ENCODE measurements at places on chromosomes 12 and 14. TPM values are rescaled to one million over a fixed set of nuclear protein-coding genes. Genes with fewer than 3 reads are reported as not detected.

NKX2-1 gene
- 4.7 TPM for total RNA-seq

DNA sequence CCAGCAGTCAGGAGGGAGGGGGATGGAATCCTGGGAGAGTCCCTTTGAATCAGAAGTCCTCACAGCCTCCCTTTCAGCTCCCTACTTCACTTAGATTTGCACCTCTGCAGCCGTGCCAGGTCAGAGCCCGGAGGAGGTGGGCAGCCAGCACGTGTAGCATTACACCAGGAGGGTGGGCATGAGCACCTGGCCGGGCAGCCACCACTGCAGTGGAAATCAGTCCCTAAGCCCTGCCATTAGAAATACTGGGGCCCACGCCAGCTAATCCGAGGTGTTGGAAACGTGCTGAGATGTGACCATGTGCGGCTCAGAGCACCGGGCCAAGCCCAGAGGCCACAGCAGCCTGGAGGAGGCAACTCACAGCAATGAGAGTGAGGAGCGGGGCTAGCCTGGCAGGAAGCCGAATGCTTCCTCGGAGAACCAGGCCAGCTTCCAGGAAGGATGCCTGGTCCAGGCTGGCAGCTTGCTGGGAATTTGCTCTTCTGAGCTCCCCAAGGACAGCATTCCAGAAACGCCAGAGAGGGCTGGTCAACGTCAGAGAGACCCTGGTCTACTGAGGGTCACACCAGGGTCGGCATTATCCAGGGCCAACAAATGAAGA is 9.4 kb upstream of the CACNA2D4 start:
- DNase-seq = no peak

DNA sequence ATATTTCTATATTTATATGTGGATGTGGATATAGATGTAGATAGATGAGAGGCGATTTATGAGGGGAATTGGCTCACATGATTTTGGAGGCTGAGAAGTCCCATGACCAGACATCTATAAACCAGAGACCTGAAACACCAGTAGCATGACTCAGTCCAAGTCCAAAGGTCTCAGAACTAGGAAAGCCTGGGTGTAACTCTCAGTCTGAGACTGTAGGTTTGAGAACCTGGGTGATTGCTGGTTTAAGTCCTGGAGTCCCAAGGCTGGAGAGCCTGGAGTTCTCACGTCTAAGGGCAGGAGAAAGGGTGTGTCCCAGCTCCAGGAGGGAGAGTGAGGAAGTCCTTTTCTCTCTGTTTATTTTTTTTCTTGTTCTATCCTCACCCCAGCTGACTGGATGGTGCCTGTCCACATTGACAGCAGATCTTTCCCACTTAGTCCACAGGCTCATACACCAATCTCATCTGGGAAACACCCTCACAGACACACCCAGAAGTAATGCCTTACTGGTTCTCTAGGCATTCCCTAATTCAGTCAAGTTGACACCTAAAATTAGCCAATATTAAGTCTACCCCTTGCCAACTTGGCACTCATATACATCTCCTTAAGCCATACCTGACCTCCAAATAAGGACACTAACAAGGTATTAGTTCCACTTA is 45.4 kb downstream of the EMP1 start:
- no peak for DNase-seq

DNA sequence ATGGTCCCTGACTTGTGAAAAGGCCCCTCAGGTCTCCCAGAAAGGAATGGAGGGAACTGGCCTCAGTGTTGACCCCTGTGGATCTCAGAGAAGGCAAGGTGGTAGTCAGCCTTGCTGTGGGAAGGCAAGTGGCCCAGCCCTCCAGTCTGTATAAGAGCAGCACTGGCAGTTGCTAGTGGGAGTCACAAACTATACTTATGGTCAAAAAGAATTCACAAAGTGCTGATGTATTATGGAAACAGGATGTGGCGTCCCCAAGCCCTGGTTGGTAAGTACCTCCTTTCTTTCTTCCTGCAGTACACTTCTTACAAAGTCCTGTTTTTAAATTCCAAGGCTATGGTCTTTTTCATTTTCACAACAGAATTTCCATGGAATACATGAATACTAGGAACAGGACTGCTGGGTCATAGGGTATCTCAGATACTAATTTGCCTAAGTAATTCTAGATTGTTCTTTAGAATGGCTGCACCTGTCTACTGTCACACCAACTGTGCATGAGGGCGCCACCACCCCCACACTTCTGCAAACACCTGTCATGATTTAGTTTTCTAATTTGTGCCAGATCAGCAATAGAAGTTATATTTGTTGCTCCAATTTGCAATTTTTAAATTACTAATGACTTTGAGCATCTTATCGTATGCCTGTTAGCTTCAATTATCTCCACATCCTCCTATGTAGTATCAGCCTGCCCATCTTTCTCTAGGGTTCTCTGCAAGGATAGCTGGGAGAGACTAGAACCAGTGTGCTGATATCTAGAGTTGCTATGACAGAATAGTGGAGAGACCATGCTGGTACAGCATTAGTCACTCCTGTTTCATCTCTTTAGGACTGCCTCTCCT is 40.7 kb upstream of the TMEM263 start:
- DNase-seq = no peak

- DNase-seq = no peak
Measured at GRCh38 chr12:49655595-49656236, 32.4 kb downstream of the PRPF40B start.

DNA sequence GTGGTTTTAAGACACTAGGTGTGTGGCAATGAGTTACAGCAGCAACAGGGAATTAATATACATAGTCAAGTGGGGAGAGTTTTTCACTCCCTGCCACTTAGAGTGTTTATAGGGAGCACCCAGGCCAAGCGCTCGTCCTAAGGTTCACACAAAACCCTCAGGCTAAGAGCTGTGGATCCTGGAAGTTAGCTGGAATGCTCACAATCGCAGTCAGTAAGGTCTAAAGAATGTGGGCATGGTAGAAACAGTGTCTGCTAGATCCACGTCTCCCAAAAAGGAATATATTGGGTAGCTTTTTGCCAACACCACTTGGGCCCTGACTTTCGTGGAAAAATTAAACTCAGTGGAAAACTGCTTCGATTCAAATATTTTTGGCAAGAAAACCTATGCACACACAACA is 36.6 kb downstream of the STAB2 start:
- no peak for DNase-seq

DNA sequence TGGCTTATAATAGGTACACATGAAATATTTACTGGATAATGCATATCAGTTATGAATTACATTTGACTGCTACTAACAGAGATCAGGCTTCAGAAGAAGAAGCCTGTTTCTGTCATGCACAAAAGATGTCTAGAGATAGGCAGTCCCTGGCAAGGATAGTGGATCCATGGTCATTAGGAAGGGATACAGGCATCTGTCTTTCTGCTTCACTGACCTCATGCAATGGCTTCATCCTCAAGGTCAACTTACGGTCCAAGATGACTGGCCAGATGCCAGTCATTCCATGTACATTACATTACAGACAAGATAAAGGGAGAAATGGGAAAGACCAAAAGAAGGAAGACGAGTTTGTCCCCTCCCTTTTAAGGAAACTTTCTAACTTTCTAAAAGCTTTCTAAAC is 94.0 kb downstream of the NUAK1 start:
- DNase-seq = no peak

GRCh38 chr14:57401501-57401900 is 11.1 kb downstream of the NAA30 start:
- DNase-seq = no peak

MLH3 gene
- total RNA-seq = 7.9 TPM

- DNase-seq = no peak
Measured at GRCh38 chr12:24560192-24560775, 388.6 kb downstream of the BCAT1 start.

GRCh38 chr14:23896609-23897153 is 56.9 kb upstream of the DHRS4 start:
- no peak for DNase-seq

DNA sequence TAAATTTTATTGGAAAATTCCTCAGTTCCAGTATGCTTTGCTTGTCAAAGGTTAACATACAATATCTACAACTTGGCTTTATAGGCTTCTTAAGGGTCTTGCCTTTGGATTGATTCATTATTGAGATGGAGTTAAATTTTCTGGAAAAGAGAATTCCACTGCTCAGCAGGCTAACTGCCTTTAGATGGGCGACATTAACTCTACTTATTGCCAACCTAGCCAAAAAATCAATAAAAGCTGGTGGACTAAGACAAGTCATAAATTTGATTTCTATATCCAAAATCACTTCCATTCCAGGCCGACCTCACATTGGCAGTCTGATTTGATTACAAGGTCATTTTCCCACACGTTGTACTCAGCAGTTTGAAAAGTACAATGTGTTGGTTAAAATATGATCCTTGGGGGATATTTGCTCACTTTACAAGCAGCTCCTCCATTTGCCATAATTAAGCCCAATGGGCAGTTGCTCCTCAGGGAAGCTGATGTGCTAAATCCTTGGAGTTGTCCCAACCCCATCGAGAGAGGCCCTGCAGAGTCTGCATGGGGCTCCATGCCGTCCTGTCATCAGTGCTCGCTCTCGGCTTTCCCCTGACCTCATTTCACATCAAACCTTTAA is 36.1 kb upstream of the CRY1 start:
- DNase-seq = no peak

- DNase-seq = no peak
Measured at GRCh38 chr14:103384450-103385151, 614 bp upstream of the MARK3 start.

PRKD1 gene
- total RNA-seq = 3.3 TPM

DNA sequence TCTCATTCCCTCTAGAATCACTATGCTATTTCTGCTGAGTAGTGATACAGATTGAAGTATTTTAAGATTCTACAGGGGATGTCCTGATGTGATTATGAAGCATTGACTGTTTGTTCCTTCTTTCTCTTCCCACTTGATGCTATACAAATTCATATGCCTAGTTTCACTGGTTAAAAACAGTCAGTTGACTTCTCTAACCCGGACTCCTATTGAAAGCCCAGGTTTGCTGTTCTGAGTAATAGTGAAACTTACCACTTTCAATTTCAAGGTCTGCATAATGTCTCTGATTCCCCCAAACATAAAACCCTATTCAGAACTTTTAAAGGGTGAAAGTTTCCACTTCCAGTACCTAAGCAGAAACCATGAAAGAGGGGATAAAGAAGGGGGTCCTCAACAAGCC is 117.7 kb upstream of the RPL10L start:
- DNase-seq = no peak

GRCh38 chr14:68661226-68662225 is 131.3 kb downstream of the ZFP36L1 start:
- no peak for DNase-seq

DNA sequence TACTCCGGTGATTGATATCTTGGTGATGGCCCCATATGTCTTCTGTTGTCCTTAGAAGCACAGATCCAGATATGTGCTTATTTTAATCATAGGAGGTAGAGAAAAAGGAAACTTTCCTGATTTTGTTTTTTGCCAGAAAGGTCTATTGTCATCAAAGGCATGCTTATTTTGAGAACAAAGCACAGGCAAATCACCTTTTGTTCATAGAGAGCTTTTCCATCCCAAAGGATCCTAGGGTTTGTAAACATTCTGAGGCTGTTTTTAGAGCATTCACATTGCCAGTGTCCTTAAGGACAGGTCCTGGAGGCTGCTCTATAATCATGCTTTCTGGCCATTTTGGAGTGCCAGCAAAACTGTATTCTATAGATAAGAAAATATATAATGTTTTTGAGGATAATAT is 148.5 kb upstream of the SEL1L start:
- DNase-seq = no peak

TAS2R30 gene
- total RNA-seq = 0.46 TPM

DNA sequence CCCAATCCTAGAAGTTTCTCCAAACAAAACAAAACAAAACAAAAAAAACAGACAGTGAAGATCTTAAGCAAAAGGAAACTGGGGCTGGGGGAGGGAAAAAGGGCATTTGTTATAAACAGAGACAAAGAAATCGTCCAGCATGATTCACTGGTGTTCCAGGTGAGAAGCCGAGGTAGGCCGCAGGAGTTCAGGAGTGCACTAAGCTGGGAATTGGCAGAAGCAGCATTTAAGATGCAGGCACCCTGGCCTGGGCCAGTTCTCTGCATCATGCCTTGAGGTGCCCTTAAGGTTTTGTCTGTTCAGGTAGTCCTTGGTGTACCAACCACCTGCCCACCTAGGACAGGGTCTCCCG is 11.2 kb downstream of the TBX3 start:
- DNase-seq = no peak

RESF1 gene
- total RNA-seq = 15.5 TPM

GPR84 gene
- total RNA-seq = not detected

DNA sequence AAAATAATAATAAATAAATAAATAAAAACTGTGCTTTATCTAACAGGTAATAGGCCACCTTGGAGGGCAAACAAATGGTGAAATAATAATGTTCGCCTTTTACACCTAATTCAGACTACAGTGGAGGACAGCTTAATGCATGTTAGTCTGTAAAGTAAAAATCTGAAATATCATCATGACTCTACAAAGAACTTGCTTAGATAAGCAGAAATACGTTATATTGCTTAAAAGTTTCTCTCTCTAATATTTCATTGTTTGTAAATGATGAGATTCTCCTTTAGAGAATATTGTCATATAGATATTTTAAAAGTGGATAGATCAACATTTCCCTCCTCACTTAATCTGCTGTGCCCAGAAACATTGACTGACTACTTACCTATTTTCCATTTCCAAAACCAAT is 98.7 kb upstream of the PDZRN4 start:
- DNase-seq = no peak

DNA sequence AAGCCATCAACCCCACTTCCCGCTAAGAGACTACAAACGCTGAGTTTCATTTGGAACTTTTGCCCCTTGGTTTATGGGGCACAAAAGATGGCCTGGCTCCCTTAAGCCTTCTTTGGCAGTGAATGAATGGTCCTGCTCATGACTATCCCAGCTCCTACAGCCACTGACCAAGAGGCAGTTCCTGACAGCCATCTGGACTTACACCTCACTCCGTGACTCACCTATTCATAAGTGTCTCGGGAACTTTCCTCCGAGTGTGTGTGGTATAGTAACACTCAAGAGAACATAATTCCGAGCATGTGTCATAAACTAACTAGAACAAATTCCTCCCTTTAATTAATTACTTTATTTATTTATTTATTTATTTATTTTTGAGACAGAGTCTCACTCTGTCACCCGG is 51.9 kb upstream of the NUDT4 start:
- DNase-seq = peak; percentile 73

- DNase-seq = no peak
Measured at GRCh38 chr14:103308717-103309616, 25.1 kb upstream of the EIF5 start.

GRCh38 chr14:85764822-85765221 is 234.9 kb downstream of the FLRT2 start:
- peak; percentile 15 for DNase-seq

- DNase-seq = no peak
Measured at GRCh38 chr14:90293766-90294730, 37.7 kb downstream of the NRDE2 start.
